ENCODE measurements at places on chromosomes 7 and 10. TPM values are rescaled to one million over a fixed set of nuclear protein-coding genes. Genes with fewer than 3 reads are reported as not detected.

- no peaks in the 10 kb centered on the region for H3K36me3 ChIP-seq
- no peaks in the 10 kb centered on the region for H3K27me3 ChIP-seq
- DNase-seq, result no peak
- no peak overlapping the region for H3K27ac ChIP-seq
- no peak overlapping the region for H3K4me3 ChIP-seq
- no peaks in the 10 kb centered on the region for H3K4me1 ChIP-seq
These were observed 237.0 kb upstream of the SEMA3C start for GRCh38 chr7:81155654-81156373.

Gene CYP2E1
- total RNA-seq, result 0.28 TPM

Gene CYP3A7
- not detected for total RNA-seq

Gene AGR2
- not detected for total RNA-seq
